ENCODE measurements at places on chromosomes 7 and 10.

DNA sequence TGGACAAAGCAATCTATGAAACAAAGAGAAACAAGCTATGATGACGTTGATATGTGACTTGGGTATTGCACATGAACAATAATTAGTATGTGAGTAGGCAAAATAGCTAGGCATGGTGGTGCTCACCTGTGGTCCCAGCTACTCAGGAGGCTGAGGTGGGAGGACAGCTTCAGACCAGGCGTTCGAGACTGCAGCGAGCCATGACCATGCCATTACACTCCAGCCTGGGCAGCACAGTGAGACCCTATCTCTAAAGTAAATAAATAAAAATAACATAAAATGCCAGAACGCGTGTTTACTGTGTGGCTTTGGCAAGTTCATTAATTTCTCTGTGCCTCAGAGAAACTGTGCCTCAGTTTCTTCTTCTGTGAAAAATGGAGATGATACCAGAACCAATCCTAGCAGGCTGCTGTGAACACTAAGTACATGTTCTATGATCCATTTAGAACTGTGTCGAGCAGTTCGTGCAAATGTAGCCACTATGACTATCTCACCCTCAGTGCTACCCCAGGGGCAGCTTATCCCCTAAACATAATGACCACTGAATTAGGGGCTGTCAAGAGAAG is 9.3 kb upstream of the TNS3 start:
- no peak for DNase-seq

- DNase-seq: no peak
Measured at GRCh38 chr7:5194571-5194970, 4.5 kb downstream of the WIPI2 start.

- no peak for DNase-seq
Measured at GRCh38 chr7:137975221-137975620, 26.7 kb downstream of the CREB3L2 start.

GRCh38 chr10:71989661-71990454 is 25.7 kb downstream of the CHST3 start:
- DNase-seq: no peak

- no peak for DNase-seq
Measured at GRCh38 chr7:1665549-1666316, 4.3 kb upstream of the ELFN1 start.

DNA sequence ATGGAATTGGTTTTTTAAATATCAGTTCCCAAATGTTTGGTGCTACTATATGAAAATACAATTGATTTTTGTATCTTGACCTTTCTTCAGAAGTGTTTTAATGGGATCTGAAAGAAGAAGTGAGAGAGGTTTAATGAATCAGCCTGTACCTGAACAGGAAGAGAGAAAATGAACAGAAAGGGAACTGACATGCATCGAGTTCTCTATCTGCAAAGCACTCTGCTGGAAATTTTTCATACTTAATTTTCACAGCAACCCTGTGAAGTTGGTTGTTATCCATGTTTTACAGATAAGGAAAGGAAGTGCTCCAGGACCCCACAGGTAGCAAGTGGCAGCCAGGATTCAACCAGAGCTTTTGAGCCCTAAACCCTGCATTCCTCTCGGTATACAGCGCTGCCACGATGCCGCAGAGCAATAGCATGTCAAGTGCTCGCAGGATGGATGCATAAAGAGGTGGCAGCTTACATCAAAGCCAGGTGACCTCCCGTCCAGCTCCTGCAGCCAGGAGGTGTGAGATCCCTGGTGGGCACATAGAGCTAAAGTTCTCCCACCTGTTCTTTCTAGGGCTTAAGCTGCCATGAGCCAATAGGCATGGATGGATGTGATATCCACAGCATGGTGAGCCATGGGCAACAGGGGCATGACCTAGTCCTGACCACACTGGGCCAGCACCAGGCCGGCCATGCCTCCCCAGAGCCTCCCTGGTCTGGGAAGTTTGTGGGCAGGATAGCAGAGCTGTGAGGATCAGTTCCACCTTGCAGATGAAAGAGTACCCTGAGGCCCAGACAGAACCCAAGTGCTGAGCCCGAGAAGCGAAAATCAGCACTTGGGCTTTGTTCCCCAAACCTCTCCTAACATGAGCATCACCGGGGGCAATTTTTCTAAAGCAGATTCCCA is 57.2 kb downstream of the CALML3 start:
- no peak for DNase-seq

DNA sequence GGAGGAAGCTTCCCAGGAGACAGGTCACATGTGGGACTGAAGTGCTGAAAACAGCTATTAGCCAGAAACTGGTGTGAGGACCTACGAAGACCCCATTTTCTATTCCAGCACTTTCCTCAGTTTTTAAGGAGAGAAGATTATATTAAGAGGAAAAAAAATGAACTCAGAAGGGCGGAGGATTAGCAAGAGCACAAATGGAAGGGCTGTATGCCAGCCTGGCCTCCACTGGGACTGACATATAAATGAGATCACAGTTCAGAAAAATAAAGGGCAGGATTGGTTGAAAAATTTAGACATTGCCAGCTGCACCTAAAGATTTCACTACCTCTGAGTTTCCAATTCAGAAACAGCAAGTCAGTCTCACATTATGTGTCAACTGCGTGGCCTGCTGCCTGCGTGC is 53.0 kb downstream of the GSDME start:
- no peak for DNase-seq

GRCh38 chr10:118107040-118107439 is 60.3 kb upstream of the RAB11FIP2 start:
- DNase-seq: no peak

GRCh38 chr7:112411186-112411795 is 39.0 kb upstream of the IFRD1 start:
- DNase-seq: peak; percentile 30

GRCh38 chr10:117421985-117422384 is 46.7 kb upstream of the PDZD8 start:
- no peak for DNase-seq

- no peak for DNase-seq
Measured at GRCh38 chr10:59814878-59815277, 61.6 kb upstream of the MRLN start.

DNA sequence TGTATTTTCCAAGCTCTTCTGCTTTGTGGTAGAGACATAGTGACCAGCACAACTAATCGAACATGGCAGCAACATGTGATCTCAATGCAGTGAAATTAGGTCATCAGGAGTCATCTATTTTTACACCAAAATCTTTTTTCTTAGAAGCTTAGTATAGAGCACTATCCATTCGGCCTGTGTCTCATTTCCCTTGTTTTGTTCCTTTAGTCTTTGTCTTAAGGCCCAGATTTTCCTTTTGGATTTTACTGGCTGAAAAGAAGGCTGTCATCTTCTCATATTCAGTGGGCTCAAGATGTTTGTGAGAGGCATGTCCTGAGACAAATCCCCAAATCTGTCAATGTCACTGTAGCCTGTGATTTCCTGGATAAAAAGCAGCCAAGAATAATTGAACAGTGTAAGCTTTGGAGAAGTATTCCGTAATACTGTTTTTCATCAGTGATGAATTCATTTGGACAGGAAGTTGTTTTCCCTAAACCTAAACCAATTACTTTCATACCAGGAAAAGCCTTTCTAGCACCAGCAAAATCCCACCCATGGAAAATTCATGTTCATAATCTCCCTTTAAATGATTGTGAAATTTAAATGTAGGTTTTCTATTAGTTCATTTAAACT is 55.2 kb downstream of the MAGI2 start:
- peak; percentile 17 for DNase-seq

- DNase-seq: no peak
Measured at GRCh38 chr7:11757153-11757552, 74.8 kb downstream of the THSD7A start.

DNA sequence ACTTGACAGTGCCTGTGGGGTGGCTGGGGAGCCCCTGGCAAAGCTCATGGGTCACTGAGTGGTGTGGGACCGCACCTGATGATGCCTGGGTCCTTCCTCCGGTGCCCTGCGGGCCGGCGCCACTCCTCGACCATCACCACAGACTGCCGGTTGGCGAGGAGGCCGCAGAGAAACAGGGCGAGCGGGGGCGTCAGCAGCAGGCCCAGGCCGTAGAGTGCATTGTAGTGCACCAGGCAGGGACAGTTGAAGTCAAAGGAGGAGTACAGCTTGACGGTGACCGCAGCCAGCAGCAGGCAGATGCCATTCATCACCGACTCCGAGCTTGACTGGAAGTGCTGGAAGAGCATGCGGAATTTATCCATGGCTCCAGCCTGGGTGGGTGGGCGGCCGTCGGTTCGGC is 369 bp downstream of the CALHM3 start:
- no peak for DNase-seq

DNA sequence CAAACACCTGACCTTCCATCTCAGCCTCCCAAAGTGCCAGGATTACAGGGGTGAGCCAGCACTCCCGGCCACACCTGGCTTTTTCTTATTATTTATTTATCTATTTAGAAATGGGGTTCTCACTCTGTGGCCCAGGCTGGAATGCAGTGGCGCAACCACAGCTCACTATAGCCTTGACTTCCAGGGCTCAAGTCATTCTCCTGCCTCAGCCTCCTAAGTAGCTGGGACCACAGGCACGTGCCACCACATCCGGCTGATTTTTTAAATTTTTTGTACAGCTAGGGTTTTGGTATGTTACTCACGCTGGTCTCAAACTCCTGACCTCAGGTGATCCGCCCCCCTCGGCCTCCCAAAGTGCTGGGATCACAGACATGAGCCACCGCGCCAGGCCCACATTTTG is 56.9 kb upstream of the MYL10 start:
- no peak for DNase-seq

GRCh38 chr10:30158325-30158960 is 99.1 kb upstream of the JCAD start:
- no peak for DNase-seq

GRCh38 chr10:34835908-34836508 is 20.9 kb upstream of the PARD3 start:
- no peak for DNase-seq

DNA sequence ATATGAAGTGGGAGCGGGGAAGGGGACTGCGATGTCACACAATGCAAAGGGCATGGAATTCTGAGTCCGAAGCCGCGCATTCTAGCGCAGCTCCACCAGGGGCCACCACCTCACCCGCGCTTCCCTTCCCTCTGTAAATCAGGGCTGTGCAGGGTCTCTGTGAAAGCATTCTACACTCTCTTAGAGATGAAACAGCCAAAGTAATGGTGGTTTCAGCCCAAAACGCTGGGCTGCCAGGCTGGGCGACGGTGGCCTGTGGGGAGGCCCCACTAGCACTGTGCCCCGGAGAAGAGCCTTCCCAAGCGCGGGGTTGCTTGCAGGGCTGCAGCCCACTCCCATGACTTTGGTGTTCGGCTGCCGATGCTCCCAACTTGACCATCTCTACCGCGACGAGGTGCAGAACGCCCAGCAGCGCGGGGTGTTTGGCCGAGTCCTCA is 11.4 kb downstream of the ATG9B start:
- no peak for DNase-seq

- DNase-seq: no peak
Measured at GRCh38 chr7:79282882-79283602, 170.4 kb downstream of the MAGI2 start.

GRCh38 chr10:506451-507354 is 182.8 kb downstream of the DIP2C start:
- DNase-seq: no peak

GRCh38 chr7:24926623-24927524 is 53.1 kb downstream of the OSBPL3 start:
- DNase-seq: no peak

DNA sequence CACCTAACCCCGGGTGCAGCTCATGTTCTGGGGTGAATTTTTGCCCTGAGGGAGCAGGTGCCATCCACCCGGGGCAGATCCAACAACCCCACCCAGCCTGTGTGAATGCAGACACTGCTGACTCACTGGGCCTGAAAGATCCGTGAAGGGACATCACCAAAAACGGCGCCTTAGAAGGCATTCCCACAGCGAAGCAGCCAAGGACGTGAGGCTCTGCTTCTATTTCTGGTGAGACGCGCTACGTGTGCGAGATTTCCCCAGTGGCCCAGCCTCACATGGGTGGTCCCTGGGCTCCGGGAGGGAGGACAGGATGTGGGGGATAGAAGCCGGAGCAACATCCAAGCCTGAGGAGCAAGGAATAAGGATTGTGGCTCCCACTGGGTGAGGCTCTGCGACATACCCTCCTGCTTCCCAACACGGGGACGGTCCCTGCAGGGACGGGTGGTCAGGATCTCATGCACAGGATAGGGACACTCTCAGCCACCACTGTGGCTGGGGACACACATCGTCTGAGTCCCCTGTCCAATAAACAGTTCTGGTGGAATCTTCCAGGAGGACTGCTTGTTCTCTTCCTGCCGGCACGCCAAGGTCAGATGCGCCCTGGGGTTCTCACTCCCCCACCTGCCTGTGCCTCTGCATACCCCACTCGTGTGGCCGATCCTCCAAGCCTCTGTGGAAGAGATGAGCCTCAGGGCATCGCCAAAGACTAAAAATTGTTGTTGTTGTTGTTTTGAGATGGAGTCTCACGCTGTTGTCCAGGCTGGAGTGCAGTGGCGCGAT is 70.2 kb downstream of the ZRANB1 start:
- DNase-seq: no peak

DNA sequence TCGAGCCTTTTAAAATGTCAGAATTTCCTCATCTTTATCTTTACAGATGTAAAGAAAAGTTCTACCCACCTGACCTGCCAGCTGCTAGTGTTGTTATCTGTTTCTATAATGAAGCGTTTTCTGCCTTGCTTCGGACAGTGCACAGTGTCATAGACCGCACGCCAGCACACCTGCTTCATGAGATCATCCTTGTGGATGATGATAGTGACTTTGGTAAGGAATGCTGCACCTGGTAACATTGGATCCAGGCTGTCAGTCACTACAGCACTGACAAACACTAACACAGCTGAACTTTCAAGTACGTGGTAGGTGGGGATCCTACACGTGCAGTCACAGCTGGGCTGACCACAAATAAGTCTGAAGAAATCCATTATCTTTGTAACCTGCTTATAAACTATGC is 77.6 kb downstream of the GALNT11 start:
- no peak for DNase-seq

DNA sequence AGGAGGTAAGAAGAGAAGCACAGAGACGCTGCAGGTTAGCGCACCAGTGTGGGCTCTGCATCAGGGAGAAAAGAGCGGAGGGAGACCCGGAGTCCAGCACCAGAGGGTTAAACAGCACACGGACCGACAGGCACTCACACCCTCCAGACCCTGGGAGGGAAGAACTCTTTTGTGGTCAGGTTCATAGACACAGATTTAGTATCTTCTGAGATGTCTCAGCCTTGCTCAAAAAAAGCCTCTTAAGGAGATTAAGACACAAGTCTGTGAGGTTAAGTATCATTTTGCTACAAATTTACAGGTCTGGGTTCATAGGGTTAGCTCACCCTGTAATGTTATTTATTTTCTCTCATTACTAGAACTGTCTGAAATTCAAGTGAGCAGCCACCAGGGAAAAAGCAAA is 16.8 kb upstream of the NDST2 start:
- no peak for DNase-seq
